Substantia nigra (tissue), 51 donors: ENCODE measurements at places on chromosomes 7 and 10.
A peak's percentile ranks its signal among the peaks of the same experiment; 100 is the strongest.

- no peak for DNase-seq
Observed at GRCh38 chr7:17696422-17696821, 243.9 kb downstream of the SNX13 start.

DNA sequence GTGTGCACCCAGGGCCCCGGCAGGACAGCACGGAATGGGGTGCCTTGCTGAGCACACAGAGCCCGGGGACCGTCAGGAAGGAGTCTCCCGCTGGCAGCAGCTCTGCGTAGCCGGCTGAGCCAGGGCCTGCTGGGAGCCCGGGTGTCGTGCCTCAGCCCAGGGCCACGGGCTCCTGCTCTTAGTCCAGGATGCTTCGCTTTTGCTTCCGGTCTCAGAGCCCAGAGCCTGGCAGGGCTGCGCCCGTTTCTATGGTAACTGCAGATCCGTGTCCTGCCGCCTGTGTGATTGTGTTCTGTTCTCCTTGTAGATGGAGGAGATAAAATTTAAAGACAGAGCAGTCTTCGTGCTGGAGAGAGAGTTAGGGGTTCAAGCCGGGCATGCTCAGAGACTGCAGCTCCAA is 53.7 kb upstream of the DPYSL4 start:
- DNase-seq: peak; percentile 11

DNA sequence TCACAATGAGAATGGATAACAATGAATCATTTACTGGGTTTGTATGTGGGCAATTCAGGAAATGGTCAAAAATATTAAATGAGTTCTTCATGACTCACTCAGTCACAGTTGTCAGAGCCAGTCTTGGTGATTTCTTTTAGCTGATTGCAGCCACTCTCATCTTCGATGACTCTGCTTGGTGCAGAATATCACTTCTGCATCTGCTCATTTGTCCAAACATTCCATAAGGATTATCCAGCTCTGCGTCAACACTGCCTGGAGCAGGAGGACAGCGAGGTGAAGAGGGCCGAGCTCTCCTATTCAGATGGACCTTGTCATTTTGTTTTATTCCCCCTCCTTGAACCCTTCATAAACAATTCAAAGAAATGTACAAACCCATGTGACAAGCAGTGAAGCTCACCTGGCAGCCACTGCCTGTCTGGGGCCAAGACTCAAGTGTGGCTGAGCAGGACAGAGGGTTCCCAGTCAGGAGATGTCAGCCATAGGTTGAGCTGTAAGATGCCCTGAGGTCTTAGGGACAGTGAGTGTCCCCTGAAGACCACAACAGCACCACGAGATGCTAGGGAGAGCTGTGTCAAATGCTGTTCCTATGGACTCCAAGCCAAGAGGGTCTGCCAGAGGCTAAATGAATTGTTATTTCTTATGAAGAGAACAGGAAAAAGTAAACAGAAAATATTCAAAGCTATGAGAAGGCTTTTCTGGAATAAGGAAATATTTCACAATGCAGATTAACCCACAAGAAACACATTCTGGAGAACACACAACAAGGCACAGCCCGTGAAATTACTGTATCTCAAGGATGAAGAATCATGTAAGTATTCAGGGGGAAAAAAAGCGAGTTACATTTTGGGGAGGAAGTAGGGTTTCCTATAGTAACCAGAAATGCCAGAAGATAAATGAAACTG is 33.1 kb upstream of the EGFR start:
- DNase-seq: no peak

GRCh38 chr10:130782467-130782866 is 529.1 kb downstream of the TCERG1L start:
- DNase-seq: no peak

GRCh38 chr7:69218576-69218975 is 379.7 kb upstream of the AUTS2 start:
- DNase-seq: no peak

DNA sequence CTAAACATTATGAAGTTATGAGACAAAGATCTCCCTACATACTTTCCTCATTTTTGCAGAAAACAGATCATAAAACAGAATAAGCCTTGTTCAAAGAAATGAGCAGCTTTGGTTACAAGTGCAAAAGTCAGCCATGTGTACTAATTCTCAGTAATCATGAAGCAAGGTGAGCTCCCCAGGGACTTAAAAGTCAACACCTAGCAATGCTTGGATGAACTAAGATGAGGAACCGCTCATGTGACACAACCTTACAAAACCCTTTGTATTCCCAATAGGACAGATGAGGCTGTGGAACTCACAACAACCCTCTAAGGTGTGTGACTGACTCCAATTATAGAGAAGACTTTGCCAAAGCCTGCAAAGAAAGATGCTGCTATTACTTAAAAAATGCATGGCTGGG is 154.5 kb downstream of the SLC25A13 start:
- DNase-seq: no peak

DNA sequence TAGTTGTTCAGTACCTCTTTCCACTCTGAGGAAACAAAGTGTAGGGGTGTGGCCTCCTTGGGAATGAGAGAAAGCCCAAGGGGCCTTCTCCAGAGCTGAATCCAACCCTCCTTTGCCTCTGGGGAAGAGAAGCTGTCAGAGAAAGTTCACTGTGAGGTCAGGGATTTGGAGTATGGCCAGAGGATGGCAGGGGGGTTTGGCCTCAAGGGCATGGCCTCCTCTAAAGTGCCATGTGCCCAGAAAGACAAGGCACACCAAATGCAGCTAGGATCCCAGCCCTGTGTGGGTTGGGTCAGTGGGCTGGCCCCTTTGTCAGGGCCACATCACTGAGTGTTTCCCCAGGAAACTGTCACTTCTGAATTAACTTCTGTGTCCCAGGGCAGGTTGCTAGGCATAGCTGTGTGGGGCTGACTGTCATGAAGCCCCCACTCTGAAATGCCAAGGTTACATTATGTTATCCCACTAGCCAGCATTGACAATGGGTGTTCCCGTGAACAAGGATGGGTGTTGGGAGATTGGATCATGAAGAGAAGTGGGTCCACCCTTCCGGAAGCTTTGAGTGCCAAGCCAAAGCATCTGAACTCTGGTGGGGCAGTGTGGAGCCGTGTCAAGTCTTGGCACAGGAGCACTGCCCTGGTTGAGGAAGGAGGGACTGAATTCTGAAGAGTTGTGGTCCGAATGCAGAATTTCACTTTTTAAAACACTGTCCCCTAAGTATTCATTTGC is 123.3 kb downstream of the ZMIZ1 start:
- no peak for DNase-seq

- DNase-seq: peak; percentile 21
Observed at GRCh38 chr7:37832194-37832593, 16.2 kb upstream of the NME8 start.

- DNase-seq: no peak
Observed at GRCh38 chr10:31745612-31746376, 182.8 kb downstream of the ARHGAP12 start.

GRCh38 chr10:35707642-35708425 is 65.7 kb upstream of the FZD8 start:
- DNase-seq: no peak

DNA sequence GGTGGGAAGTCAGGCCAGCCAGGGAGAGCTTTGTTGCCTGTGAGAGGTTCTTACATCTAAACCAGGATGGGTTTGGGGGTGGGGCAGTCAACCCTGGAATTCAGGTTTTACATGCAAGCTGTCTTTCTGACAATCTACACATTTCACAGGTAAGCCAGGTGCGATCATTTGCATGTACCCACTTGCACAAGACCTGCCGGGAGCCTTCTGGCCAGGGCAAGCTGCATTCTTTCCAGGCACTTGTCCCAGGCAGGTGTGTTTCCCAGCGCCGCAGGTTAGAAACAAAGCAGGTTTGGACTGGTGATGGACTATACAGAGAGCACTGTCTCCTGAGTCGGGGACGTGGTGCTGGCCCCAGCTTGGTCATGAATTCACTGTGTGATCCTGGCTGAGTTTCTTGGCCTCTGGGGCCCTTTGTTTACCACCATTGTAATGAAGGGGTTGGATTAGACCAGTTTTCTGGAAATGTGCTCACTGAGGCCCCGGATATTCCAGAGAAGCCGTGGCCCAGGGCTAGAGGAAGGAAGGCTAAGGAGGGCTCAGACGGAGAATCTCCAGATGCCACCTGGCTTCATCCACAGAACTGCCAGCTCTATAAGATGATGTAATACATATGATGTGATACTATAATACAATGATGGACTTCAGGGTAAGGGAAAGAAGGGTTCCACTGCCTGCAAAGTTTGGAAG is 205.2 kb upstream of the SVIL start:
- no peak for DNase-seq

GRCh38 chr7:607938-608337 is 88.3 kb upstream of the PDGFA start:
- DNase-seq: no peak

GRCh38 chr7:124074007-124074406 is 41.1 kb upstream of the TMEM229A start:
- DNase-seq: no peak

- no peak for DNase-seq
Observed at GRCh38 chr7:11835260-11835659, 3.3 kb upstream of the THSD7A start.

GRCh38 chr10:93666030-93666429 is 36.4 kb downstream of the FRA10AC1 start:
- no peak for DNase-seq

GRCh38 chr10:38070501-38070900 is 23.6 kb upstream of the ZNF37A start:
- DNase-seq: no peak

DNA sequence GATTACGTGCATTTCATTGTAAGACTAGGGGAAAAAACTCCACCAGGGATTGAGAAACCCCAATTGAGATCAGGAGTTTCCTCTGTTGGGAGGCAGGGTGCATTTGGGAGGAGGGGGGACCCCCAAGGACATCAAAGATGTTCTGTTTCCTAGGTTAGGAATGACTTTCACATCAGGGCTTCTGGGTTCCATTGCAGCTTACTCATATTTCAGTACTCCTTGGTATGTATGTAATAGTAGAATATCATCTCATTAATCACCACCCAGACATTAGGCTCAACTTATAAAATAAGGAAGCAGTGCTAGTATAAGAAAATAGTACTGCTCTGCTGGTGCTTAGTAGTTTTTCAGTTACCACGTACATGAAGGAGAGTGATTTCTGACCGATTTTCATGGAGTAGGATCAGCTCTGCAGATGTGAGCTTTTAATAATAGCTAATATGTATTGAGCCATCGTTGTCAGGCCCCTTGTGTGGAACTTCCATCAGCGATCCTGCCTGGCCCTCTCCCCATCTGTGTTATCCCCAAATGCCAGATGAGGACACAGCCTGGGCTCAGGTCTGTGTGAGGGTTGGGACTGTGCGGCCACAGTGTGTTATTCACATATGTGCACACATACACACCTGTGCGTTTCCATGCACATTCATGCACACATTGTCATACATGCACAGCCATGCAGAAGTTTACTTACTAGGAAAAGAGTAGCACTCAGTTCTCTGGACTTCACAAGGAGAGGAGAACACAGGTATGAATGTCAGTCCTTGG is 23.5 kb downstream of the UPP1 start:
- no peak for DNase-seq

DNA sequence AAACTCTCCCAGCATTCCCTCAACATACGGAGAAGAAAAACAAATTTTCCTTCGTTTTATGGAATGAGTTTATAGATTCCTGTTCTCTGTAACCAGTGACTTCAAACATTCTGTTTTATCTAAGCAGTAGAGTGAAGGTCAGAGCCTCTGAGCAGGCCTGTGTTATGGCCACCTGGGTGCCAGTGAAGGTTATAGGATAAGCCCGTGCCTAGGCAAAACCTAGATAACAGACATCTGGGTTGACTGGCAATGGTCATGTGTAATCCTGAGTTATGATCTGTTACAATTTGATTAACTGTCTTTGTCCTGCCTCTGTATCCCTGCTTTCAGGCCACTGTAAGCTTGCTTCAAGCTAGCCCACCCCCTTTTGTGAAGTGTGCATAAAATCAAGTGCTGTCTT is 8.3 kb downstream of the LSM5 start:
- no peak for DNase-seq

DNA sequence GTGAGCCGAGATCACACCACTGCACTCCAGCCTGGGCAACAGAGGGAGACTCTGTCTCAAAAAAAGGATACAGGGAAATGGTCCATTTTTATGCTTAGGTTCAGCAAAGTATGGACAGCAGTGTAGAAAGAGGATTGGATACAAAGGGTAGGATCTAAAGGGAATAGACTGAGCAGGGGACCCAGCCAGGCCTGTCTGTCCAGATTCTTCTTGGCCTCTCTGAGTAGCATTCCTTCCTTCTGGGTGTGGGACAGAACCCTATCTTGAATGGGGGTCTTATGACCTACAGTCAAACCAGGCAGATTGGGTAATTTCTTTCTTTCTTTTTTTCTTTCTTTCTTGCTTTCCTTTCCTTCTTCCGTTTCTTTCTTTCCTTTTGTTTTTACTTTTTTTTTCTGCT is 25.6 kb downstream of the SH2B2 start:
- DNase-seq: no peak

- no peak for DNase-seq
Observed at GRCh38 chr10:103584216-103585010, 90.9 kb downstream of the NEURL1 start.

GRCh38 chr7:151469281-151469680 is 29.3 kb upstream of the CRYGN start:
- DNase-seq: no peak

- no peak for DNase-seq
Observed at GRCh38 chr7:26650103-26650502, 214.3 kb downstream of the SKAP2 start.

DNA sequence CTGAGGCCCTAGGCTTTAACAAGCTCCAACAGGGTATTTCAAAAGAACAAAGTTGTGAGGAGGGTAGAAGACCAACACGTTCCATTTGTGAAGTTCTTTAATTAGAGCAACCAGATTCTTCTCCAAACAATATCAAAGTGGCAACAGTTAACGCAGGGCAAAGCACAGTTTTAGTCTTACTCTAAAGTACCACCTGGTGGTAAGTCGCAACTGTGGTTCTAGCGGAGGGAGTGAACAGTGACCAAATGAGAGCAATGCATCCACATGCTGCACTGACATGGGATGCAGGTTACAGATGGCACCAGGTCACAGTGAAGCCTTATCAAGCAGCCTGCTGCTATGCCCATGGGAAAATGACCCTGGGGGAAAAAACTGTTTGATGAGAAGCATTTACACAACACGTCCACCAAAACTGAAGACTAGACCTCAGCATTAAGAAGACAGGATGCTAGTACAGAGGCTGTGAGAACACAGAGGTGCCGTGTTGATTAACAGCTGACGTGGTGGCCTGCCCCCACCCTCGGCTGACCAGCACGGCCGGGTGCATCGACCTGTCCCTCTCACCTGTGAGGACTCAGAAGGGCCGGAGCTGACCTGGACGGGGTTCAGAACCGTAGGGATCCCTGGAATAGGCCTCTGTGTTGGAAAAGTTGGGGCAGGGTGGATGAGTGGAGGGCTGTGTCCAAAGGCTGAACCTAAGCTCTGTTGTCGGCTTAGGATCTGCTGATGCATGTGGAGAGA is 211.2 kb downstream of the GLI3 start:
- no peak for DNase-seq

- no peak for DNase-seq
Observed at GRCh38 chr7:45148653-45148973, 9.0 kb upstream of the RAMP3 start.

- DNase-seq: no peak
Observed at GRCh38 chr7:37592366-37592765, 91.2 kb upstream of the GPR141 start.
